Kasumi-1 (cell line): ENCODE measurements at places on chromosomes 7 and 10.

DNA sequence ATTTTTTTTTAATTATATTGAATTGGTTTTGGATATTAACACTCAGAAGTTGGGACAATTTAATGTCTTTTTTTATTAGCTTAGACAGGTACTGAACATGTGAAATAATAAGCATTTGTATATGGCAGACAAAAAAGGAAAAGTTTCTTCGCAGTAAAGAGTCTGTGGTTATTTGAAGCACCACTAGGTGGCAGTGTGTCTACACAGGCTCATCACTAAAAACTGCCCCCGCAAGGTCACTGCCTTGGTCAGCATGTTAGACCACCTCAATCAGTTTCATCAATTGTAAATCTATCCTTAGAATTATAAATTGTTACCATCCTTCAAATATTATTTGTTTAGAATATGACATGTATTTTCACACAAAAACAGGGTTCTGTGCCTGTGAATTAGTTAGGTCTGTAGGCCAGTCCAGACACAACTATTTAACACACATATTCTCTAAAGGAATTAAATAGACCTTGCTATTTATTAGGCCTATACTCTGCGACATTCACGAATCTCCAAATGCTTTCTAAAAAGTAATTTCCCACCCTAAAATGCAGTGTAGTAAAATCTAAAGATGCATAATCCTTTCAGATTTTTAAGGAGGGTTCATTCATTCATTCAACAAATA is 17.0 kb downstream of the PNLIPRP3 start:
- DNase-seq: peak; percentile 20

- no peak for DNase-seq
These were observed 1.3 kb downstream of the INTS1 start for GRCh38 chr7:1502845-1503244.

DNA sequence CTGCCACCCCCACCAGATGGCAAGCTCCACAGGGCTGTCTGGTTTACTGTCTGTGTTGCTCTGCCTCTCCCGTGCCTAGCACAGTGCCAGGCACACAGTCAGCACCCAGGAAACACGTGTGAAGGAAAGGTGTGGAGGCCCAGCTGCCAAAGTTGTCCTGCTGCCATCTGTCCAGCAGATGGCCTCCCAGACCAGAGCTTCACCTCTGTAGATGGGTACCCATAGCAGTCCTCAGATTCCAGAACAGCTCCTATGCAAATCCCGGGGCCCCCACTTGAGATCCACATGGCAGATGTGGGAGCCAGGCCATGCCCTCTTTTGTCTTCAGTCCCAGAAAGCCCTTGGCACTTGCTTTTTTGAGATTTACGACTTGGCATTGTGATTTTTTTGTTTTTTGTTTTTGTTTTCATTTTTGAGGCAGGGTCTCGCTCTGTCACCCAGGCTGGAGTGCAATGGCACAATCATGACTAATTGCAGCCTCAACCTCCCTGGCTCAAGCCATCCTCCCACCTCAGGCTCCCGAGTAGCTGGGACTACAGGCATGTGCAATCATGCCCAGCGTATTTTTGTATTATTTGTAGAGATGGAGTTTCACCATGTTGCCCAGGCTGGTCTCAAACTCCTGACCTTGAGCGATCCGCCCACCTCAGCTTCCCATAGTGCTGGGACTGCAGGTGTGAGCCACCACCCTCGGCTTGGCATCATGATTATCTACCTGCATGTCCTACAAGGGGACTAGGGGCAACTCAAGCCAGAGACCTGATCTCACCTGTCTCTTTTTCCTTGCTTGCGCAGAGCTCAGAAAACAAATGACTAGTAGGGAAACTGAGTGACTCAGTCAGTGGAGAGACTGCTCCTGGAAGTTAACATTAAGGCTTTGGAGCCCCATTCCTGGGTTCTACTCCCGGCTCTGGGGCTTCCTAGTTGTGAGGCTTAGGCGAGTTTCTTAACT is 16.9 kb upstream of the PALD1 start:
- peak; percentile 70 for DNase-seq

DNA sequence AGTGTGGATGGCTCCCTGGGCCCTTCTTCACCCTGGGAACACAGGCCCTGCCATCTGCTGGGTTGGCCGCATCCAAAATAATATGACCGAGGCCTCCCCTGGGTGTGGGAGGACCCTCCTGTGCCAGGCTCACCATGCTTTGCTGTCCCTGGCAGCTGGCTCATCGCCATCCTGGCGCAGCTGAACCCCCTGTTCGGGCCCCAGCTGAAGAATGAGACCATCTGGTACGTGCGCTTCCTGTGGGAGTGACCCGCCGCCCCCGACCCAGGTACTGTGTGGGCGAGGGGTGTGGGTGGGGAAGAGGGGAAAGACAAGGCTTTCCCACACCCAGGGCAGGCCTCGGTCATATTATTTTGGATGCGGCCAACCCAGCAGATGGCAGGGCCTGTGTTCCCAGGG is 4.8 kb downstream of the ATP6V0E2 start:
- no peak for DNase-seq

GRCh38 chr7:88233828-88234227 is 14.0 kb upstream of the SRI start:
- DNase-seq: no peak

DNA sequence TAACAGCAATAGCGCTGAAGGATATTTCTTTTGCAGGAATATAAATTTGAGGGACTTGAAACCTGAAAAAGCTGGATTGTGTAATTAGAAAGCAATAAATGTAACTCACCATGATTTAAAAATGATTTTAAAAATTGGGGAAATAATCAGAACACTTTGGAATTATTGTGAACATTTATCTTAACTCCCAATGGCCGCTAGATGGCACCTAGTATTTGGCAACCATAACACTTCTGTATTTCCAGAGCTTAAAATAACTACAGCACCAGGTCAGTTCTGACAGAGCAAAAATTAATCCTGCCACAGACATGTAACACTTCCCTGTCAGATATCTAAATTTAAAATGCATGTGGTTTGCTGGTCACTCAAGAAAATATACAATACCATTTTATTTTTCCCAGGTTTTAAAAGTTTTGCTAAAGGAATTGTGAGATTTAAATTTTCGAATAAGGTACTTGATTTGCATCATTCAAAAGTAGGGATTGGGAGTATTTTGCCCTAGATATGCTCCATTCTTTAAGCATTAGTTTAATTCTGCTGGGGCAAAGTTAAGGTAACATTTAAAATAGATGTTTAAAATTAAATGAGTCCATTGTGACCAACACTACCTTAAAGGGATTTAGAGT is 144.5 kb downstream of the PPP1R3A start:
- peak; percentile 89 for DNase-seq
